Stimulated activated CD4-positive, alpha-beta T cell treated with anti-CD3 and anti-CD28 coated beads, Interleukin-12 subunit alpha, Interleukin-12 subunit beta, amount 100 ng/mL, for 48 hours (primary cell): ENCODE measurements at places on chromosomes 11 and 22.
A peak's percentile ranks its signal among the peaks of the same experiment; 100 is the strongest.

DNA sequence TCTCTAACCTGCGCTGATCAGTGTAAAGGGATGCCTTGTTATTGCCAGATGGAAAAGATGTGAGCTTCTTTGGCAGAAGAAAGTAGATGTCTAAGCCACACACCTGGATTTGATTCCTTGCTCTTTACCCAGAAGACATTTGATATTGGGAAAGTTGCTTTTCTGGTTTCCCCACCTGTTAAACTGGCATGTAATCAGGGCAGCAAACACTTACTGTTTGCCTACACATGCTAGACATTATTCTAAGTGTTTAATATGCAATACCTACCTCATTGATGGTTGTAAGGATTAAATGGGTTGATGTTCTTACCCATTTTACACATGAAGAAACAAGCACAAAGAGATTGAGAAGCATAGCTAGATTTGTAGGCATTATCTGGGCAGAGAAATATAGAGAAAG, 16.6 kb downstream of the ASRGL1 start:
- no peak for DNase-seq

- DNase-seq: no peak
Observed at GRCh38 chr11:68303083-68303482, 9.3 kb upstream of the LRP5 start.

DNA sequence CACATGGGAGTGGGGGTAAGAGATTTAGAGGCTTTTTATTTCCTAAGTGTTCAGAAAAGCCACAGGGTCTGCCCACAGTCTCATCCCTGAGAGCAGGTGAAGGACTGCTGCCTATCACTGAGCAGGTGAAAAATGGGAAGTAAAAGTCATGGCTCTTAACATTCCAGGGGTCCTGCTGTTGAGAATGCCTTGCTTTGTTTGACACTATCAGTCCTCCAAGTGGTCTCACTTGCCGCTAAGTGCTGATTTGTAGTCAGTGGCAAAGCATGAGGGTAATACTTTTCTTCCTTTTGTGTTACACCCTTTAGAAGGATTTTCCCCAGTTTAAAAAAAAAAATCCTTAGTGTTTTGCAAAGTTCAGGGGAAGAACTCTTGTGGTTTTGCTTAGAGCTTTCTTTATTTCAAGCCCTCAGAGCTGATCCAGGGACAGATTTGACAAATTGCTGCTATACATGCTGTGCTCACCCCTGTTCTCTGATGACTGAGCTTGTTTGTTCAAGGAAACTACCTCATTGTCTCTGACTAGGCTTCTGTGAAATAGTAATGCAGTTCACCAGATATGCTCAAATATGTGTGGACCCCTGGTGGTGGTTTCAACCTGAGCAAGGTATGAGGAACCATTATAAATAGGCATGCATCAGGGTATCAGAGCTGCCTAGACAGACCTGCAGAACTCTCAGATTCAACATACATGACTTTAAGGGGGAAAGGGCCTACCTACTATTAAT, 141.0 kb downstream of the ARHGAP42 start:
- no peak for DNase-seq

- DNase-seq: peak; percentile 74
Observed at GRCh38 chr11:85752890-85753581, 57.9 kb downstream of the SYTL2 start.

DNA sequence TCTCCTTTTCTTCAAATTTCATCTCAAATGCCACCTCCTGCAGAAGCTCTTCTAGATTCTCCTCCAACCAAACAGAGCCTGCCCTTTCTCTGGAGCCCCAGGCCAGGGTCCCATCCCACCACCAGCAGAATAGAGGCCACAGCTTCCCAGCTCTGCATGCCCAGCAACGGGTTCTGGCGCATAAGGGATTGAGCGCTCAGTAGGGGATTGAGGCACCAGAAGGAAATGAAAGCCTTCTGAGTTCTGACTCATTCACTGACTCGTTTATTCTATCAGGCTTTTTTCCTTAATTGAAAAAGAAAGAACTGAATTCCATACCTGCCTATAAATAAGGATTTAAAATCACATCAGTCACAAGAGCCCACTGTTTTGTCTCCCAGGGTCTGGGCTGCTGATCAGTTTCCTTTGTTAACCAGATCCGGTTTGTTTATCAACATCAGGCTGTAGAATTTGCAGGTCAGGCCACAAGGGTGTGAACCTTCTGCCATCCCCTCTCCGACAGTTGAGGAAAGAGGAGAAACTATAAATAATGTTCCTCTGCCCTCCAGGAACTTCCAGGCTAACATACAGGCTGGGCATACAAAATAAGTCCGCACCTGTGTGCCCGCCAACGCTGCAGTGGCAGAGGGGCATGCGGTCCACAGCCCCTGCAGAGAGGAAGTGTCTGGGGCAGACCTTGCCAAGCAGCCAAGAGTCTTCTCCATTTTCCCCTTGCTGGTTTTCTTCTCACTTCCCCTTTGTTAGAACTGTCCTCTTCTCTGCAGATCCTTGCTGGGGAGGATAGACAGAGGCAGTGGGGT, 63.5 kb upstream of the PRDM11 start:
- DNase-seq: no peak

- no peak for DNase-seq
Observed at GRCh38 chr11:93526346-93526633, 16.9 kb downstream of the SMCO4 start.
